ENCODE measurements at places on chromosomes 5 and 9.

DNA sequence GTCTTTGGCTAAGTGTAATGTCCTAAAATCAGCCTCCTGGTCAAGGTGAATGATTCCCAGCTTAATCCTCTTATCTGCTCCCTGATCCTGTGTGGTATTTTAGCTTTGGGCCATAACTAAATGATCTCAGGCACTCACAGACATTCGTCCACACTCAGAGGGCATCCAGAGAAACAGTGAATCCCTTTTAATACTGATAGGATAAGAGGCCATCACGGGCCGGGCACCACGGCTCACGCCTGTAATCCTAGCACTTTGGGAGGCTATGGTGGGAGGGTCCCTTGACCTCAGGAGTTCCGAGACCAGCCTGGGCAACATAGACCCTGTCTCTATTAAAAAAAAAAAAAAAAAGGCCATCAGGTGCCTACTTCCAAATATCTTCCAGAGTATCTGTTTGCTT is 6.3 kb downstream of the PDCL start:
- DNase-seq = no peak

- no peak for DNase-seq
These were observed 30.5 kb upstream of the ERBIN start for GRCh38 chr5:65895891-65896290.

GRCh38 chr5:177430140-177430951 is 3.9 kb downstream of the GRK6 start:
- DNase-seq = peak; percentile 47

DNA sequence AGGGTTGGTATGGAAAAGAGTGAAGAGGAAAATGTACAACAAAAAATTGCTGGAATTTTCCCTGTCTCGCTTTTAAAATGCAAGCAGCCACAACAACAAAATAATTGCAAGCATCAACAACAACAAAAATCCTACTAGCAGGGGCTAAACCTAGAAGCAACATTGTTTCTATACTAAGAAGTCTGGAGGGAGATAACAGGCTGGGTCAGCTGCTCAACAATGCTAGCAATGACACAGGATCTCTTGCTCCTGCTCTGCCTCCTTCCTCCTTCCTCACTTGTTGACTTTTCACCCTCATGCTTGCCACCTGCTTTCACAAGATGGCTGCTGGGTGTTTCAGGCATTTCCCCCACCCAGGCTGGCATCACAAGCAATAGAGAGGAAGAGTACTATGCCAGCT is 7.6 kb upstream of the AOPEP start:
- DNase-seq = no peak

- DNase-seq = no peak
These were observed 103.6 kb downstream of the MACIR start for GRCh38 chr5:103362211-103362610.

- DNase-seq = peak; percentile 55
These were observed 239.0 kb upstream of the ST8SIA4 start for GRCh38 chr5:101142102-101142501.

DNA sequence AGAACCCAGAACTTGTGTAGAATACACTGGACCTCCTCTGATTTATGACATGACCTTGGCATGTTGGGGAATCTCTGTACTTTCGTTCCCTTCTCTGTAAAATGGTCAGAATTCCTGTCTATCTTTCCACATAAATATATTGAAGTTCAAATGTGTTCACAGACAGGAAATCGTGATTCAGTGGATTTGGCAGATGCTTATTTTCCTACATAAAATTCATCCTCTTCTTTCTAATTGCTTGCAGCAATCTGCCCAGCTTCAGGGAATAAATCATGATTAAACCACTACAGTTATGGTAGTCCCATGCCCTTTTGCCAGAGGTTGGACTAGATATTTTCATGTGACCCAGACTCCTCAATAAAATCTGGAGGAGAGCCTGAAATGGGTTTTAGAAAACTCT is 52.1 kb upstream of the ARL15 start:
- no peak for DNase-seq

DNA sequence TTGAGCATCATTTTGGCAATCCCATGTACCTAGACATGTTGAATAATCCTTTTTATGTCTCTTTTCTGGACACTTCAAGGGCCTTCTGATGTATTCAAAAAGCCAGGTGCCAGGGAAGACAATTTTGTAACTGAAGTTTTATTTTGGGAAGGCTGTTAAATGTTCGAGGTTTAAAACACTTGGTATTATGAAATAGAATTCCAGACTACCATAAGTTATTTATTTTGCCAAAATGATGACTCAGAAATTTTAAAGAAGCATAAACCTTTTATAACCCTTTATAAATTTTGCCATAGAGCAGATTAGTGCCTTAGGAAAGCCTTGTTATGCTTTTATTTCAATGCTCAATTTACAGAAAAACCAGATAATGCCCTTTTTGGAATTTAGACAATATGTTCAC is 30.3 kb upstream of the UHRF2 start:
- DNase-seq = no peak

- peak; percentile 84 for DNase-seq
These were observed 4.4 kb upstream of the DCTN4 start for GRCh38 chr5:150763023-150763769.

DNA sequence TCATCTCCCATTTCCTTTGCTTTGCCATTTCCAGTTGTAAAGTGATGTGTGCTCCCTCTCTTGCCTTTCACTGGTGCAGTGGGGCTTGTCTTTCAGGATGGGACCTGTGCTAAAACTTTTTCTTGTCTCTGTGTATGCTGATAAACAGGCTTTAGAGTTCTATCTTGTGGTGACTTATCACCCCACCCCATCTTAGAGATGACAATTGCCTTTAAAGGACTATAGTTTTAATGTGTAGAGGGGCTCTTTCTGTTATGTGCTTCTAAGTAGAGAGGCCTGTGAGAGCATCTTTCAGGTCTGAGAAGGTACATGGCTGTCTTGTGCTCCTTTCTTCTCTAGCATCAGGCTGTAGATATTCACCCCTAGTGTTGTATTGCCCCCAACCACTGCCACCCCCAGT is 21.9 kb downstream of the MAN2A1 start:
- DNase-seq = no peak

GRCh38 chr9:37144762-37145161 is 24.4 kb downstream of the ZCCHC7 start:
- no peak for DNase-seq

DNA sequence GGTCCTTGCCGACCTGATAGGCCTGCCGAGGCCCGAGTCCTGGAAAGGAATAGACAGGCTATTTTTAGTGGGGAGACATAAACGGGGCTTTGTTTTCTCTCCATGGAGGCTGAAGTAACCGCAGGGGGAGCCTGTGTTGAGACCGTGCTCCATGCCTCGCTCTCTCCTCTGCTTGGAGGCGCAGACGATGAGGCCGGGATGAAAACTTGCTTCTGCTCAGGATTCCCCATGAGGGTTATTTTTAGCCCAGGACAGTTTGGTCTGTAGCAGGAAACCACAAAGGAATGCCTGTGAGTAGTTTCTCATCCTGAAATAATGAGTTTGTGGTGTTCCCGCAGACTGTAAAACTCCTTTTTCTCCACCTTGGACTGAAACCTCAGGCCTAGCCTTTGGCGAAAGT is 81.9 kb upstream of the RARS1 start:
- DNase-seq = peak; percentile 90

DNA sequence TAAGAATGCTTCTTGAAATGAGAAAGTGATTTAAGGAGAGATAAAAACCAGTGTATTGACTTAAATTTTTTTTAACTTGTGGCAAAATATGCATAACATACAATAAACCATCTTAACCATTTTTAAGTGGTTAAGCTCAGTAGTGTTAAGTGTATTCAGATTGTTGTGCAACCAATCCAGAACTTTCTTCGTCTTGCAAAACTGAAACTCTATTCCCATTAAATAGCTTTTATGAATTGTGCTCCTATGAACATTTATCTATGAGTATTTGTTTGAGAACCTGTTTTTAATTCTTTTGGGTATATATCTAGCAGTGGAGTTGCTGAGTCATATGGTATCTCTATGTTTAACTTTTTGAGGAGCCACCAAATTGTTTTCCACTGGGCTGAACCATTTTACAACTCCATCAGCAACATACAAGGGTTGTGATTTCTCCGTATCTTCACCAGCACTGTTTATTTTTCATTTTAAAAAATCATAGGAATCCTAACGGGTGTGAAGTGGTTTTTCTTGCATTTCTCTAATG is 76.6 kb upstream of the ACTBL2 start:
- DNase-seq = no peak

DNA sequence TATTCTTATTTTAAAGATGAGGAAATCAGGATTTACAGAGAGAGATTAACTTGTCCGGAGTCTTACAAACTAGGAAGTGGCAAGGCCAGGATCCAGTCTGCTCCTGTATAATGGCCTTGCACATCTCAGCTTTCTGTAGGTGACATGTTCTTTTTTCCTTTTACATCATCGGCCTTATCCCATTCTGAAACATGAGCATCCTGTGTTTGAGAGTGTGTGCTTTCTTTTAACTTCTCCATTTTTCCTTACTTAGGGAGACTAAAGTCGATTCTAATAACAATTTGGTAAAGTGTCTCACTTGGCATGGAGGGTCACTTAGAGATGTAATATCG is 214.6 kb downstream of the CD180 start:
- DNase-seq = no peak

- DNase-seq = no peak
These were observed 13.0 kb upstream of the ANP32B start for GRCh38 chr9:97970165-97970564.

DNA sequence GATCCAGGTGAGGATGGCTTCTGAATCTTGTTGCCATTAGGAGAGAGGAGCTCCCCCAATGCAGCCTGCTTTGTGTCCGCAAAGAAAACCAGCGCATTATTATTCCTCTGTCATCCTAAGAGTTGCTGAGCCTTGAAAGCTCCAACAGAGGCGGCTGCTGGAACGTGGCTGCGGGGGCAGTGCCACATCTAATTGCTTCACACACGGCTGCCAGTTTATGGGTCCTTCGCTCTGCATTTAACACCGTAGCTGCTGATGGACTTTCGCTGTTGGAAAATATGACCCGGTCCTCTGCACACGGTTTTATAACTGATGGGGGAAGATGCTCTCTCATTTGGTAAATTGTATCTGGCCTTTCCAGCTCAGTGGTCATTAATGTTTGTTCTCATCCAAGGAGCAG is 38.0 kb downstream of the ZNF622 start:
- no peak for DNase-seq

DNA sequence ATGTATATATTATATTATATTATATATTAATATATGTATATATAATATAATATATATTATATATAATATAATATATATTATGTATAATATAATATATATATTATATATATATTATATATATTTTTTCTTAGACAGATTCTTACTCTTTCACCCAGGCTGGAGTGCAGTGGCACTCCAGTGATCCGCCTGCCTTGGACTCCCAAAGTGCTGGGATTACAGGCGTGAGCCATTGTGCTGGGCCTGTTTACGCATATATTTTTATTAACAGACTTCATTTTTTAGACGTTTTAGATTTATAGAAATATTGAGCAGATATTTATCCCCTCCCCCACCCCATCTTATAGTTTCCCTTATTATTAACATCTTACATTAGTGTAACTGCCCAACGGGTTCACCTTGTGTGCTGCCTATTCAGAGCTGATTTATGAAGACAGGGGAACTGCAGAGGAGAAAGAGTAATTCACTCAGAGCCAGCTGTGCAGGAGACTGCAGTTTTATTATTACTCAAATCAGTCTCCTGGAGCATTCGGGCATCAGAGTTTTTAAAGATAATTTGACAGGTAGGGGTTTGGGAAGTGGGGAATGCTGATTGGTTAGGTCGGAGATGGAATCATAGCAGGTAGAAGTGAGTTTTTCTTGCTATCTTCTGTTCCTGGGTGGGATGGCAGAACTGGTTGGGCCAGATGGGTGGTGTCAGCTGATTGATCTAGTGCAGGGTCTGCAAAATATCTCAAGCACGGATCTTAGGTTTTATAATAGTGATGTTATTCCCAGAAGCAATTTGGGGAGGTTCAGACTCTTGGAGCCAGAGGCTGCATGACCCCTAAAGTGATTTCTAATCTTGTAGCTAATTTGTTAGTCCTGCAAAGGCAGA is 93.4 kb downstream of the UNC13B start:
- no peak for DNase-seq

DNA sequence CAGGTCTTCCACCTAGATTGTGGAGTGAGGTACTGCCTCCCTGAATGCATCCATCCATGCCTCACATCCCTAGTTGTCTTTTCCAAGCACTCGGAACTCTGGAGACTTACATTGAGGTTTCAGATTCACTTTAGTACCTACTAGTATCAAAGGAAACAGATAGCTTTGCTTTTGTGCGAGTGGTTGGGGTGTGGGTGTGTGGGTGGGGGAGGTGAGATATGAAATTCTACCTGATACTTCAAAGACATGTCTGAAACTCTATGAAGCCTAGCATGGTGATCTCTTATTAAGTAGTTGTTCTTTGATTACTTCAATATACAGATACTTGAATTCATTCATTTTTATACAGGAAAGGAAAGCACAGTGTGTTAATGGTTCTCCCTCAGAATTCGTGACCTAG is 64.4 kb downstream of the MCCC2 start:
- no peak for DNase-seq

DNA sequence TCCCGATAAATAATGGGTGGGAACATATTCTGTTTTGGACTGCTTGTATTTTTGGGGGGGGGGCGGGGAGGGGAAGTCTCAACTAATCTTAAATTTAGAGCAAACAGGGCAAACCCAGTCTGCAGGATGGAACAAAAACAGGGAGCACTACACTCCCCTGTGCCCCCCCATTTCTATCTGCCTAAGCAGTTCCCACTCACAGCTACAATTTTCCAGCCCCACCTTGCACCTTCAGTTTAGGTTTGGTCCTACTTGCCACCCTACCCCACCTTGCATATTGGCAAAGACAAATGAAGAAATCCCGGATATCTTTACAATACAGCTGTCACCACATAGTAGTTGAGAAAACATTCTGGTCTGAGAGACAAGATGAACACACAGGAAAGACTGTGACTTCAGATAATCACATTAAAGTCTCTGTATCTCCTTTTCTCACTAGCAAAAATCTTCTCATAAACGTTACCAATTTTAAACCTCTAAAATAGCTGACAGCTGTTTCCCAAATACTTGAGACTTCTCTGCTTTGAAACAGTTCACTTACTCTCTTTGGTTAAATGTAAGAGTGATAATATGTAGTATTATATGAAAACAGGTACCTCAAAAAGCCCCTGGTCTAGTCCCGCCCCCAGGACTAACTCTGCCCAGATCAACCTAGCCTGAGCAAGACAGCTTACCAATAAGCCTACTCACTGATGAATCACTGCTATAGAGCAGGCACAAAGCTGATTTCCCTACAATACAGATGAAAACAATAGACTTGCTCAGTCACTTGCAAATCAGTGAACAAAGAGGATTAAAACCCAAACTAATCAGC is 5.2 kb upstream of the RAPGEF6 start:
- DNase-seq = peak; percentile 61

All from foreskin keratinocyte (primary cell).